ENCODE measurements at places on chromosomes 2 and 18. TPM values are rescaled to one million over a fixed set of nuclear protein-coding genes. Genes with fewer than 3 reads are reported as not detected.

GRCh38 chr2:234444893-234445292 is 52.0 kb downstream of the ARL4C start:
- no peak for DNase-seq

DNA sequence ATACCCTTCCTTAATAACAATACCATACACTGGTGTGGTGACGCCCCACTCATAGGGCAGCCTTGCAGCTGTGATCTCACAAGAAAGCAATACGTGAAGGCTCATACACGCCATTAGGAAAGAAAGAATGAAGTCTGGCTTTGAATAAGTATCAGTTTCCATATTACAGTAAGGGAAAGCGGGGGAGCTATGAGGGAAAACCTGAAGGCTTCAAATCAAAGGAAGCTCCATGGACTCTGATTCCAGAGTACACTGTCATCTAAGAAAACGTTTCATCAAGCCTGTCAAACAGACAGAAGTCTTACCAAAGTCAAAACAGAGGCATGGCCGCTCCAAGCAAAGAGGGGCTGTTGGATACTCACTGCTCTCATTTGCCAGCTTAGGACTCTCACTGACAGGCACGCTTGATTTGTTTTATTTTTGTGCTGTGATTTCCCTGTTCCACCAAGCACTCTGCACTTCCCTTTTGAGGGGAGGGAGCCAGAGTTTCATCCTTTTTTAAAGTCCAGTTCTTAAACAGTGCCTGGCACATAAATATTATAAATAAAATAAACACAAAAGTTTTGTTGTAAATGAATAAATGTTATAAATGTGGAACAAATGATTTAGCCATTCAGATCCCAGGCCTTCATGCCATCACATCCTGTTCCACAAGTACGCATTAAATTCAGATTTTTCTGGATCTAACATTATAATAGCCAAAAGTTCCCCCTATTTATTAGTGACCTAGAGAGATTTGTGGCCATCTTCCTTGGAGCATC is 221.2 kb downstream of the PIEZO2 start:
- no peak for DNase-seq

DNA sequence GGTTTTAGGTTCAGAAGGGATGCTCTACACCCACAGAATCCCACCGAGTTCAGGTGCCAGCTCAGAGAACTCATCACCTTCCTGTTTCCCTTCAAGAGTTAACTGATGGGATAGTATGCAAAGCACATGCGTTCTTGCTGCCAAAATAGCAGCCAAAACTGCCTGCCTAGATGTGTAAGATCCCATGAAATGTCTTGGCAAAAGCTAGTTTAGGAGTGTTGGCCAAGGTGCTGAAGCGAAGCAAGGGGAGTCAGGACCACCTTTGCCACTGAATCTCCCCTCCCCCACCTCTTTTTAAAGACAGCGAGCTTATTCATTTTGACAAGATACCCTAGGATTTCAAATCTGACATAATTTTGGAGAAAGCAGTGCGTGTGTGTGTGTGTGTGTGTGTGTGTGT is 2.1 kb downstream of the DOCK10 start:
- no peak for DNase-seq

Gene ANKRD62
- under 0.01 TPM for total RNA-seq

All from esophagus squamous epithelium (tissue), 5 donors.